ENCODE measurements at places on chromosomes 11 and 22.

DNA sequence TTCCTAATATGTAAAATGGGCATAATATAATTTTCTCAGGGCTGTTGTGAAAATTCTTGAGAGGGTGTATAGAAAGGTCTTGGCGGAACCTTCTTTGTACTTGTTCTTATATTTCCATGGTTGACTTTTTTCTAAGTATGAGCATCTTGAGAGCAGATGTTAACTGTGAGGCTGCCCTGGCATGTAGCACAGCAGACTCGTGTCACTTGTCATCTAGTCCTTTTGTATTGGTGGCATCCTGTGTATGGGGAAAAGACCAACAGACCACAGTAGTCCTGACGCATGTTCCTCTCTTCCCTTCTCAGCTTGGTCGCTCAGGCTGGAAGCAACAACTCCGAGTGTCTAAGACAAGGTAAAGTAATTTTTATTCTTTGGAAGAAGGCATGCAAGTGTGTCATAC lies 153.8 kb upstream of the ZBED5 start:
- no peak for DNase-seq

DNA sequence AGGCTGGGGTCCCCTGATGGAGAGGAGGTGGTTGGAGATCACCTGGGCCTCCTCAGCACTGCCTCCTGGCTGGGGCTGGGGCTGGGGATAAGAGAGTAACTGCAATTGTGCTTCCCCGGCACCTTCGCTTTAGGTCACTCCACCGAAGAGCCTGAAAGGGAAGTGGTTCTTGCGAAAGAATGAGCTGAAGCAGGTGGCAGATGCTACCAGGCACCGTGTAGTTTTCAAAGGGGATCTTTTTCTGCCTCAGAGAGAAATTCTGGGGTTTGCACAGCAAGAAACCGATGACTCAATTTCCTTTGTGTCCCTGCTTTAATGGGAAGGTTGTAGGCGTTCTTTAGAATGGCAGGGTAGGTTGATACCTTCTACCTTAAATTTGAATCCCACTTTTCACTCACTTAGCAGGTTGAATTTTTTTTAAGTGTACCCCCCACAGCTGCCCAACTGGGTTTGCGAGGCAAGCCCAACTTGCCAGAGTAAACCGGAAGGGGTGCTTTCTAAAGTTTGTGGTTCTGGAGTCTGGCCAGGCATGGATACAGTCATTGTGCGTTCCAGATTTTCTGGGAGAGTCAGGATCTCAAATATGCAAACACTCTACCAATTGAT lies 5.3 kb downstream of the CD44 start:
- peak; percentile 67 for DNase-seq

DNA sequence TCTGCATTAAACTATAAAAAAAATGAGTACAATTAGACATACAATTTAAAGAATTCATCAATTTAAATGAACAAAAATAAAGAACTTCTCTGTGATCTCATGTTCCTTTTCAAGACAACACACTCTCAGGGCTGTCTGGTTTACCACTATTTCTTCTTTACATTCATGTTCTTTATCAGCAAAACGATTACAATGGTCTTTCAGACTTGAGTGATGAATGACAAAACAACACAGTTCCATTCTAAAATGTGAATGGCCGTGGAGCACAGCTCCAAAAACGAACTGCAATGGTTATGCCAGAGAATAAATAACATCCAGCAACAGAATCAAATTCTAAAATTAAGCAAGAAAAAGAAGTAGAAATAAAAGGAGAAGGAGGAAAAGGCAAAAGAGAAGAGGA lies 113.1 kb downstream of the CADM1 start:
- DNase-seq, result no peak

DNA sequence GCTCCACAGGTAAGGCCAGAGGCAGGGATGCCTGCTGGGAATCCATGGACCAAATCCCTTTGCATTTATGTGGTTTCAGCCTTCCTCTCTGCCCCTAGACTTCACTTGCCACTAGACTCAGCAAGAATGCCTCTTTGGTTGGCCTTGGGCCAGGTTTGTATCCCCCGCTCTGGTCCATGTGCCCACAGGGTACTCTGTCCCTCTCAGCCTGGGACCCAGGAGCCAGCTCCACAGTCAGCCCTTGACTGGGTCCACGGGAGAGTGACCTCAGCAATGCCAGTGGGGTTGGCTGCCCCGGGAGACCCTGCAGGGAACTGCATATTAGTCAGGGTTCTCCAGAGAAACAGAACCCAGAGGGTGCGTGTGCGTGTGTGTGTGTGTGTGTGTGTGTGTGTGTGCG lies 28.3 kb upstream of the LINC01488 start:
- no peak for DNase-seq

- DNase-seq, result no peak
Measured at GRCh38 chr11:12156301-12157140, 46.1 kb downstream of the MICAL2 start.

GRCh38 chr11:34524696-34525095 lies 11.1 kb upstream of the ELF5 start:
- DNase-seq, result no peak

- DNase-seq, result no peak
Measured at GRCh38 chr11:456533-456932, 6.5 kb downstream of the PTDSS2 start.
